ENCODE measurements at places on chromosomes 3 and 15.

GRCh38 chr3:29887451-29887850 lies 606.6 kb downstream of the RBMS3 start:
- no peak for DNase-seq

GRCh38 chr3:5428607-5429516 lies 241.4 kb downstream of the EDEM1 start:
- DNase-seq = no peak

GRCh38 chr15:65171428-65171827 lies 13.7 kb downstream of the CLPX start:
- DNase-seq = peak; percentile 39

DNA sequence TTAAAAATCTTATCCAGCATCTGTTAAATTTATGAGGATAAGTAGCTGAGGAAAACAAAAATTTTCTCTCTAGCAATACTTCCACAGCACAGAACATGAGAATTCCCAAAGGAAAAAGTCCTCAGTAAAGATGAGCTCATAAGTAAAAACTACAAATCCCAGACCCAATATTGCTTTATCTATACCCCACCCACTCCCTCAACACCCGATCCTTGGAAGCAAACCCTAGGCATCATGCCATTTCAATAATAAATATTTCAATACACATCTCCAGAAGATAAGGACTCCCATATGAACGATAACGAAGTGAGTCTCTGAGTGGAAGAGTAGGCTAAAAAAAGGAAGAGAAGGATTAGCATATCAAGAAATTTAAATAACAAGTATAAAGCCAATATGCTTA lies 8.3 kb upstream of the PRR20G start:
- DNase-seq = no peak

DNA sequence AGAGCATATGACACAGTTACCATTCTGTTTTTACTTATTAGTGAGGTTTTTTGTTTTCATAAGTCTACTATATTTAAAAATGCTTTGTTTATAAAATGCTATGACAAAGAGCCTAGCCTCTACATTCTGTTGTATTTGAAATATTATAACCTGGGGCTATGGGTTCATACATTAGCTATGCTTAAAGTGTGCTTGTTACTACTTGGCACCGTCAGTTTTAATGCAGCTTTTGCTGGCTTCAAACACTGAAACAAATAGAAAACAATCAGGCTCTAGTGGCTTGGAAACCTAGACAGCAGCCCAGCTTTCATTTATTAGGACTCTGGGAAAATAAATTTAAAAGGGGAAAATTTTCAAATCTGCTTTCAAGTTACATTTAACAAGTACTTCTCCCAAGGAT lies 635.9 kb downstream of the CADM2 start:
- no peak for DNase-seq

- peak; percentile 42 for DNase-seq
Observed at GRCh38 chr3:153052096-153052460, 109.9 kb upstream of the RAP2B start.

GRCh38 chr15:66724732-66725463 lies 22.9 kb downstream of the SMAD6 start:
- no peak for DNase-seq

DNA sequence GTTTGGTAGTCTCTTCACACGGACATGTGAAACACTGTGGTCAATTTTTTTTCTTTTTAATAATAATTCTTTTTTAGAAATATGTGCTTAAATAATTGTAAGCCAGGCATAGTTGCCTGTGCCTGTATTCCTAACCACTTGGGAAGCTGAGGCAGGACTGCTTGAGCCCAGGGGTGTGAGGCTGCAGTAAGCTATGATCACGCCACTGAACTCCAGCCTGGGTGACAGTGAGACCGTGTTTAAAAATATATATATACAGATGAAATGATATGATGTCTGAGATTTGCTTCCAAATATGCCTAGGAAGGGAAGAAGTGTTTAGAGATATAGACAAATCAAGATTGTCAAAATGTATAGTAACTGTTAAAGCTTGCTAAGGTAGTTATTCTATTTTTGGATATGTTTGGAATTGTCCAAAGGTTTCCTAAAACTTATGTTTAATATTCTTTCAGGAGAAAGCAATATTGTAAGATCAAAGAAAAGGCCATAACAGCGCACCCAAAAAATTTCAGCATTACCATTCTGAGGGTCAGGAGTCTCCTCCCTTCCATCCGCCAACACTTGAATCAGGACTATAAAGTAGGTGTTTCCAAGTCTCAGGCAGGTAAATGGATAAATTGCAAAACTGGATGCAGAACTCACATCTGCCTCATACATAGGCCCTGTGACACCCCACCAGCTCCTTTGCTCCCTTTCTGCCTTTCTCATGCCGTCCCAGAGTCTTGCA lies 532 bp upstream of the SELENOT start:
- DNase-seq = no peak

DNA sequence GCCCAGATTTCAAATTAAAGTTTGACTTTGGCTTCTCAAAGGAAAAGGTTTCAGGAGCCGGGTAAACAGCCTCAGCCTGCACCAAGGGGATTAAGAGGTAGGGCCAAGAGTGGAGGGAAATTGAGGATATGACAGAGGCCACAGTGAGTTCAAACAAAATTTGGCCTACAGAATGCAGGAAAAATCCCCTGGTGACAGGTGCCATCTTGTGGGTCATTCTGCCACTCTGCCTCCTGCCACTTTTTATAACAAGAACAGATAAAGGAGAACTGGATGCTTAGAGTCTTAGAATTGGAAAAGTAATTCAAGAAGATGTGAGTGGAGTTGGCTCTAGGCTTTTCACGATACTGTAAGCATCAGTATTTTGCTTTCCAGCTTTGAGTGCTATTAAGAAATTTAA lies 253.2 kb downstream of the NR2F2 start:
- no peak for DNase-seq

DNA sequence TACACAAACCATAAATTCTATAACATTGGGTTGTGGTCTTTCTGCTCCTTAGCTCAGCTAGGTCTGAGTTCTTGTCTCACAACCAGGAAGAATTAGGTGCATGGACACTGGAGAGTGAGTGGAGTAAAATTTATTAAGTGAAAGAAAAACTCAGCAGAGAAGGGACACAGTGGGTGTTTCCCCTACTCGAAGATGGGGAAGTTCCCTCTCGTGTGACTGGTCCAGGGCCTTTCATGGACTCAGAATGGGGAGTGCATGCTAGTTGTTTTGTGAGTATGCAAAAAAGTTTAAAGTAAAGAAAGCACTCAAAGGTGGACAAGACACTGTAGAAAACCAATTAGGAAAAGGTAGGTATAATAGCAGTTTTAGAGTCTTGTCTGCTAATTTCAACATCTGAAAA lies 215.5 kb upstream of the RORA start:
- no peak for DNase-seq

GRCh38 chr15:41490355-41490754 lies 3.3 kb upstream of the ITPKA start:
- DNase-seq = peak; percentile 54

DNA sequence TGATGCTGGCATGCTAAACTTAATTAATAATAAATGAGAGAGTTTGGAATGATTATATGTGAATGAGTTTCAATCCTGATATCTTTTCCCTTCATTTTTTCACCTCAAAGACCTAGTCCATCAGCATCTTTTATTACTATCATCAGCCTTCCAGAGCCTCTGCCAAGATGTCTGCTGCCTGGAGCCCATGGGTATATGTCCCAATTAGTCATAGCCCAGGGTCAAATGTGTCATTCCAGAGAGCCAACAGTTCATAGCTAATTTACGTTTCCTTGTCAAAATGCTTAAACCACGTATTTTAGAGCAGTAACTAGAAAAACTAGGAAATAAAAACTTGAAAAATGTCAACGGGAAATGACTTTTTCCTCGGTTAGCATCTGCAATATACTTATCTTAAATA lies 457.9 kb downstream of the SI start:
- no peak for DNase-seq

DNA sequence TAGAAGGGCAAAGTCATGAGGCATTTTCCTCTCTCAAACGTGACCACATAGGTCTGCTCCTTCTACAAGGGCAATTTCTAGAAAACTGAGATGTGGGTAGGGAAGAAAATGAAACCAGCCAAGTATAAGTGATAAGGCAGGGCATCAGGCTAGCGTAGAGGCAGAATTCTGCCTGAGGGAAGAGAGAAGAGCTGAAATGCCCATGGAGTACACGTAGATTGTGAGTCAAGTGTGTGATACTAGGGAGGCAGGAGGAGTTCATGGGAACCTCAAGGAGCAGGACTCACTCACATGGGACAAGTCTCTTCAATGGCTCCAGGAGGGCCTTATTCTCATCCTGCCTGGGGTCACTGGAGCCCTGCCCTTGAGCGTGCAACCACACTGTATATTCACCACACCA lies 34.9 kb upstream of the PPP4R2 start:
- no peak for DNase-seq

DNA sequence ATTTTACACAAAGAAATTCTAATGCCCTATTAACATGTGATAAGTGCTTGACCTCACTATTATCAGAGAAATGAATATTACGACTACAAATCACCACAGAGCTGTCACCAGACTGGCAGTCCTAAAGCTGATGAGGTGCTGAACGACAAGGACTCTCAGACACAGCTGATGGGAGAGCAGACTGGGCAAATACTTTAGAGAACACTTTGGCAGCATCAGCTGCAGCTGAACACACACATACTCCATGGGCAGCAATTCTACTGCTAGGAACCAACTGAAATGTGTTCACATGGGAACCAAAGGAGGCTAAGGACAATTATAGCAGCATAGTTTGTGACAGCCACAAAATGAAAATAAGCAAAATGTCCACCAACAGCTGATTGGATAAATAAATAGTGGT lies 45.5 kb downstream of the SUSD5 start:
- no peak for DNase-seq

DNA sequence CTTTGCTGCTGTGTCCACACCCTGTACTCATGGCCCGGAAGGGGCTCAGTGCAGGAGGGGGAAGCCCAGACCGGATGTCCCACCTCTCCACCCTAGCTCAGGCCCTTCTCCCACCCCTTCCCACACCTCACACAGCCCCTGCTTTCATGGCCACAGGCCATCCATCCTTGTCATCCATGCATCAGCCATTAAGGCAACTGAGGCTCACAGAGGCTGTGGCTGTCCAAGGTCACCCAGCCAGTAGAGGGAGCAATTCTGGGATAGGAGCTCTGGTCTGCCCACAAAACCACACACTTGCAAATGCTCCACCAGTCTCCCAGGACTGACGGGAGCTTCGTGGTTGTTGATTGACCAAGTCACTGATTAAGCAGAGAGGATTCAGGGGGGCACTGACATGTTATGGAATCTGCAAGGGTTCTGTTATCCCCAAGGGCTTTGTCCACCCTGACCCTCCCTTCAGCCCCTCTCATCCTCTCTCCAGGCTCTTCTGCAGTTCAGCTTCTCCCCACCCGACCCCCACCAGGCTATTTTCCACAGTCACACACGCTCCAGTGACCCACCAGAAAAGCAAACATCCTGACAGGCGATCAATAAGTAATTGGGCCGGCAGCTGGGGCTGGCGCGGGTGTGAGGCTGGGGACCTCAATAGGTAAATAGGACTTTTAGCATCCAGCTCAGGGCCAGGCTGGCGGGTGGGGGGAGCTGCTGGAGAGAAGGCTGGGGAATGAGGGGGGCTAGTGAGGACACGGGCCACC lies 15.1 kb downstream of the LINGO1 start:
- peak; percentile 69 for DNase-seq

- DNase-seq = no peak
Observed at GRCh38 chr3:123332124-123332641, 116.7 kb downstream of the ADCY5 start.

DNA sequence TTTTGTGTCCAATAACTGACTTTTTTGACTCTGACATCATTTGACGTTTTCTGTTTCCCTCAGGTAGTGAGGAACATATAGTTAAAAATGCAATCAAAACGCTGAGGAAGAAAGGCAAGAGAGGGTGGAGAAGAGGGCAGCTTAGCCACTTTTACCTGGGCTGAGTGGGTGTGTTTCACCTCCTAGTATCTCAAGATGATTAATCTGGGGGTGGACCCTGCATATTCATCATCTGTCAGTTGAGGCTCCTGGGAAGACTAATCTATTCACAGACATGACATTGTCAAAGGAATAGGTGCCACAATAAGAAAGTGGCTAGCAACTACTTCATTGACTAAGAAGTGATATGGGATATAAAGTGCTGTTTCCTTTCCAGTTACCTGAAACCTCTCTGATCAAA lies 331.5 kb upstream of the RARB start:
- no peak for DNase-seq

- DNase-seq = no peak
Observed at GRCh38 chr3:149450281-149450680, 24.2 kb upstream of the TM4SF4 start.

DNA sequence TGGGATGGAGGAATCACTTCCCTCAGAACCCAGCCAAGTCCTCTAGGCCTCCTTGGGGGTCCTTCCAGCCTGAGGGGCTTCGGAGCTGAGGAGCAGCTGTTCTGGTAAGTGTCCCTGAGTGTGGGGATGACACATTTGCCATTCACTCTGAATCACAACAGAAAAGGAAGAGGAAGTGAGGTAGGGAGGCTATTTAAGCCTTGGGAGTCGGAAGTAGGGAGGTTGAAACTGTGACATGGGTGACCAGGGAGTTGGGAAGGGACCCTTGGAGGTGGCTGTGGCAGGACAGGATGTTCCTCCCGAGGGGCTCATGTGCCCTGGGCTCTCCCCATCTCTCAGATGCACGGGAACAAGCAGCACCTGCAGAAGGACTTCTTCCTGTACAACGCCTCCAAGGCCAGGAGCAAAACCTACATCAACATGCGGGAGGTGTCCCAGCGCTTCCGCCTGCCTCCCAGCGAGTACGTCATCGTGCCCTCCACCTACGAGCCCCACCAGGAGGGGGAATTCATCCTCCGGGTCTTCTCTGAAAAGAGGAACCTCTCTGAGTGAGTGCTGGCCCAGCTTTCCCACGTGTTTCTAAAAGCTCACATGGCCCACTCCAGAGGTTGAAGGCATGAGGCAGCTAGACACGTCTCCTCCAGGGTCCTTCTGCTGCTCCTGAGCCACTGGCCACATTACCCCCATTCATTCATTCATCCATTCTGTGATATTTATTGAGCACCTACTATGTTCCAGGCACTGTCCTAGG lies 43.3 kb downstream of the CAPN3 start:
- no peak for DNase-seq

DNA sequence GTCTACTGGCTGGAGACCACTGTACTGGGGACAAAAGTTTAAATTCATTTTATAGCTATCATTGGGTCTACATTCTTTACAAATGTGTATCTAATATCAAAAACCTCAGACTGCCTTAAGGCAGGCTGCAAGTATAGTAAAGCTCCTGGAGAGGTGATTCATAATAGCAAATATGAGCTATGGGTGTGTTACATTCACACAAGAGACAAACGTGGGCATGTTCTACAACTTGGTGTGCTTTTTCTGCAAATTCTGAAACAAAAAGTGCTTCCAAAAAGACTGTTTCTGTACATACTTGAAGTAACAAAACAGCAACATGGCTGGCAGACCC lies 1101.4 kb downstream of the ROBO1 start:
- peak; percentile 4 for DNase-seq

DNA sequence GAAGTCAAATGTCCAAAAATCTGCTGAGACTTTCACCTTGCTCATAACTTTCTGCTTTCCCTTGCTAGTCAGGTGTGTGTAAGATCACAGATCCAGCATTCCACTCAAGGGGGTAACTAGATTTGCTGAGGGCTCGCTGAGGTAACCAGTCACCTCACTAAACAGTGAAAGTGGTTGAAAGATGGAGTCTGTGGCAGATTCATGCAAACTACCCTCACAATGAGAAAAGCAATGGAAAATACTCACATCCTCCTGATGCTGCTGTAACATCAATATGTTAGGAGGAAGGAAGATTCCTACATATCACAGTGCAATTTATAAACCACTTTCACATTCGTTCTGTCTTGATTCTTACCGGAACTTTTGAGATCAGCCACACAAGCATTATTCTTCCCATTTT lies 174.3 kb upstream of the BCL6 start:
- no peak for DNase-seq

All from A549 (cell line).